ENCODE measurements at places on chromosomes 4 and X.
A peak's percentile ranks its signal among the peaks of the same experiment; 100 is the strongest.

DNA sequence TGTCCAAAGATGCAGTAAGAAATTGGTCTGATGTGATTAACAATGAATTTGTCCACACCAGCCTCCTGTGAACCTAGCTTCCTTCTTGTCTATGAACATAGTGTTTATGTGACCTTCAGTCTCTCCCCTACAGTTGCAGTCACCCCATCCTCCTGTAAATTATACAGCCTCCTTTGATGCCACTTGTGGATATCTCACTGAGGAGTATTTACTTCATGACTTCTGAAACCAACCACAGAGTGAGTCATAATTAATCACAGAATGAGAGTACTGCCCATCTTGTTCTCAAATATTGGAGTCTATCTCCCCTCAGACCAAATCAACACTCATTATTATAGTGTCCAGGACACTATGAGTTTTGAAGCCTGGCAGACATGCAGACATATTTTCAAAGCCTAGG, 27.3 kb upstream of the XAGE2 start:
- DNase-seq: no peak

- DNase-seq: no peak
These were observed 367.5 kb upstream of the CTSO start for GRCh38 chr4:156321203-156321602.

DNA sequence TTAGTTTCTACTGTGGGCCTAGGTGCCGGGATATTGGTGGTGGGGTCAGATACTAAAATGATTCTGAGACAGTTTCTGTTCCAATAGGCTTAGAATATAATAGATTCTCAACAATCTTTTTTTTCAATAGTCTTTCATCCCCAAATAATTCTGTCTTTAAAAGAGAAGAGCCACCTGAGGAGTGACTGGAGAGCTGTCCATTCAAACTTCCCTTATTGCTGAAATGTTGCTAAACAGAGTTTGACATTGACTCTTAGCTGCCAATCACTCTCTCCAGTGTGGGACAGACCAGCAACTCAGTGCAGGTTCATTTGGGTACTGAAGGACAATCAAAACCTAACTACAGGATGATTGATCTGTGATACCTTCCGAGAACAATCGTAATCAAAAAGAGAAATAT, 12.4 kb upstream of the ADH7 start:
- DNase-seq: no peak

GRCh38 chr4:73744203-73744602, 3.8 kb downstream of the CXCL8 start:
- no peak for DNase-seq

- DNase-seq: no peak
These were observed 24.1 kb upstream of the MAGEC1 start for GRCh38 chrX:141879616-141880015.

GRCh38 chr4:17512973-17513665, 1.2 kb upstream of the QDPR start:
- DNase-seq: no peak

GRCh38 chr4:86019906-86020305, 339.9 kb downstream of the MAPK10 start:
- no peak for DNase-seq

- no peak for DNase-seq
These were observed 1.9 kb downstream of the SPIN2B start for GRCh38 chrX:57119416-57119815.

DNA sequence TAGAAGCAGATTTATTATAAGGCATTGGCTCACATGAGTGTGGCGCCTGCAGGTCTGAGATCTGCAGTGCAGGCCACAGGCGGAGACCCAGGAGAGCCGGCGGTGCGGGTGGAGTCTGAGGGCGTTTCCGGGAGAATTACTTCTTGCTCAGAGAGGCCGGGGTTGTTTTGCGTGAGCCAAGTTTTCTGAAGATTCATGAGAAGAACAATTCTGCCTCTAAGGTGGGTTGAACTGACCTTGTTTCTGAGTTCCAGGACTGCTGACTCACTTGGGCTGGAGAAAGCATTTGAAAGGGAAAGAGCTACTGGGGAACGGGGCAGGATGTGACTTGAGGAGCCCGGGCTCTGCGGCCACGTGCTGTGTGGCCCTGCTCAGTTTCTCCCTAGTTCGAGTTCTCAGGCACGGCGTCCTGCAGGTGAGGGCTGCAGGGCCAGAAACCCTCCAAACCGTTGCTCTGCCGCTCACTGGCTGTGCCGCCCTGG, 36.7 kb upstream of the SORCS2 start:
- no peak for DNase-seq

DNA sequence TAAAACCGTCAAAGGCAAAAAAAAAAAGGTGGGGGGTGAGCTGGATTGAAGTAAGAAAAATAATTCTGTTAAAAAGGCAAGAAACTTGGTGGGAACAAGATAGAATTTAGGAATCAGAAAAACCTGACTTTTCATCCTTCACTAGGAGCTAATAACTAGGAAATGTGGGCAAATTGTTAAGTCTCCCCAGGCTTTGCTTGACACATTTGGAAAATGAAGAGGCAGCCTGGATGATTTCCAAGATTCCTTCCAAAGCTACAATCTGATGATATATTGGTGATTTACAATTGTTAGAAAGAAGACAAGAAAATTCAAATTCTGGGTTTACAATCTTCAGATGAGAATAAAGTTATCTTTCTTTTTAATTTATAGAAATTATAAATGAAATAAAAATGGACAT, 1062.5 kb downstream of the ADGRL3 start:
- no peak for DNase-seq

GRCh38 chrX:151904989-151905388, 7.7 kb upstream of the MAGEA4 start:
- DNase-seq: no peak

DNA sequence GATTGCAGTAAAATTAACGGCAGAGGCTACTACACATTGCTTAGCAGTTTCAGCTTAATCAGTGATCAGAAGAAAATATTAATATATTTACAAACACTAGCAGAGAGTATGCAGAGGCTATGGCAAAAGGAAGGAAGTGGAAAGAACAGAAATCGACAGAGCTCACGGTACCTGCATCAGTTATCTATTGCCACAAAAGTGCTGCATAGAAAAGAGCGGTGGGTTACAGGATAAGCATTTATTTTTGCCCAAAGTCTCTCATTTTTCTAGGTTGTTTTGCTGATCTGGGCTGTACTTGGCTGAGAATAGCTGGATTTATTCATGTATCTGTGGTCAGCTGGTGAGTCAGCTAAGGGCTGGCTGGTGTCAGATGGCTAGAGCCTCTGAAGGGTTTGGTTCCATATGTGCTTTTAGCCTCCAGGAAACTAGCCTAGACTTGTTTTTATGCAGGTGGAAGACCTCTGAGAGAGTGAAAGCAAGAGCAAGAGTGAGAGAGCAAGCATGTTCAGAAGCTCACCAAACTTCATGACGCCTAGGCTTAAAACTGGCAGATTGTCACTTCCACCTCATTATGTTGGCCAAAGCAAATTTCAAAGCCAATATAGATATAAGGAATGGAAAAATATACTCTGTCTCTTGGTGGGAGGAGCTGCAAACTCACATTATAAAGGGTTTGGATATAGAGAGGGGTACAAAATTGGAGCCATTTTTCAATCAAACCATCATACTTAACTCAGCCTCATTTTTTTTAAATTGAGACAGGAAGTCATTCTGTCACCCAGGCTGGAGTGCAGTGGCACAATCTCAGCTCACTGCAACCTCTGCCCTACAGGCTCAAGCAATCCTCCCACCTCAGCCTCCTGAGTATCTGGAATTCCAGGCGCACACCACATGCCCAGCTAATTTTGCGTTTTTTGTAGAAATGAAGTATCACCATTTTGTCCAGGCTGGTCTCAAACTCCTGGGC, 153.2 kb upstream of the RPL34 start:
- no peak for DNase-seq

DNA sequence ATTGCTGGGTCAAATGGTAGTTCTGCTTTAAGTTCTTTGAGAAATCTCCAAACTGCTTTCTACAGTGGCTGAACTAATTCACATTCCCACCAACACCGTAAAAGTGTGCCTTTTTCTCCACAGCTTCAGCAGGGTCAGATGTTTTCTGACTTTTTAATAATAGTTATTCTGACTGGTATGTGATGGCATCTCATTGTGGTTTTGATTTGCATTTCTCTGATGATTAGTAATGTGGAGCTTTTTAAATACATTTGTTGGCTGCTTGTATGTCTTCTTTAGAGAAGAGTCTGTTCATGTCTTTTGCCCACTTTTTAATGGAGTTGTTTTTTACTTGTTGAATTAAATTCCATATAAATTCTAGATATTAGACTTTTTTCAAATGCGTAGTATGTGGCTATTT, 257.5 kb upstream of the ANKRD50 start:
- no peak for DNase-seq

GRCh38 chr4:111480510-111480909, 664.7 kb upstream of the FAM241A start:
- no peak for DNase-seq

DNA sequence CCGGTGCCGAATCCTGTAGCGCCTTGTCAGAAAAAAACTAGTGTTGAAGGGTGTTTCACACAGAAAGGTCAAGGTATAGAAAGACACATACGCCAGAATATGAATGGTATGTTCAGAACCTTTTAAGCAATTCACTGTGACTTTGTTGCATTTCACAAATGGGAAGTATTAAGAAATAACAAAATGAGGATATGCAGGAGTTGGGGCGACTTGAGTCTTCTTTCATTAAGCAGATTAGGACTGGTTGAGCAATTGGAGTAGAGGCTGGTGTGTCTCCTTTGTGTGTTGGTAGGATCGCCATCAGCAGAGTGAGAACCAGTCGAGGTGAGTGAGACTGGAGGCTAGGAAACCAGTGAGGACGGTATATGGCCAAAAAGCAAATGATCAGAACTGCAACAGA, 1454.5 kb upstream of the TENM3 start:
- DNase-seq: no peak

GRCh38 chr4:8688041-8688907, 95.7 kb downstream of the CPZ start:
- no peak for DNase-seq

GRCh38 chr4:99625369-99625768, 32.3 kb downstream of the C4orf54 start:
- no peak for DNase-seq

DNA sequence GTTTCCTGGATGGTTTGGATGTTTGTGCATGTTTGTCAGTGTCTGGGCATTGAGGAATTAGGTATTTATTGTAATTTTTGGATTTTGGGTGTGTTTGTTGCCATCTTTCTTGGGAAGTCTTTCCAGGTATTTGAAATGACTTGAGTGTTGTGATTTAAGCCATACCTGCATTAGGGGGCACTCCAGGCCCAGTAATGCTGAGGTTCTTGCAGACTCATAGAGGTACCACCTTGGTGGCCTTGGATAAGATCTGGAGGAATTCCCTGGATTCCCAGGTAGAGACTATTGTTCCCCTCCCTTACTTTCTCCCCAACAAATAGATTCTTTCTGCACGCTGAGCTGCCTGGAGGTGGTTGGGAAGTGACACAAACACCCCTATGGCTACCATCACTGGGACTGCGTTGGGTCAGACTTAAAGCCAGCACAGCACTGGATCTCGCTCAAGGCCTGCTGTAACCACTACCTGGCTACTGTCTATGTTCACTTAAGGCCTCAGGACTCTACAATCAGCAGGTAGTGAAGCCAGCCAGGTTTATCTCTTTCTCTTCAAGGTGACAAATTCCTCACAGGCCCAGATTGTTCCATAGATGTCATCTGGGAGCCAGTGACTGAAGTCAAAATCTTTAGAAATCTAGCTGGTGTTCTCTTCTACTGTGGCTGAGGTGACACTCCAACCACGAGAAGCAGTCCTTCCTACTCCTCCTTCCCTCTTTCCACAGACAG, 643.6 kb downstream of the PDHA2 start:
- no peak for DNase-seq

GRCh38 chrX:133609166-133609565, 193.9 kb upstream of the GPC4 start:
- no peak for DNase-seq

DNA sequence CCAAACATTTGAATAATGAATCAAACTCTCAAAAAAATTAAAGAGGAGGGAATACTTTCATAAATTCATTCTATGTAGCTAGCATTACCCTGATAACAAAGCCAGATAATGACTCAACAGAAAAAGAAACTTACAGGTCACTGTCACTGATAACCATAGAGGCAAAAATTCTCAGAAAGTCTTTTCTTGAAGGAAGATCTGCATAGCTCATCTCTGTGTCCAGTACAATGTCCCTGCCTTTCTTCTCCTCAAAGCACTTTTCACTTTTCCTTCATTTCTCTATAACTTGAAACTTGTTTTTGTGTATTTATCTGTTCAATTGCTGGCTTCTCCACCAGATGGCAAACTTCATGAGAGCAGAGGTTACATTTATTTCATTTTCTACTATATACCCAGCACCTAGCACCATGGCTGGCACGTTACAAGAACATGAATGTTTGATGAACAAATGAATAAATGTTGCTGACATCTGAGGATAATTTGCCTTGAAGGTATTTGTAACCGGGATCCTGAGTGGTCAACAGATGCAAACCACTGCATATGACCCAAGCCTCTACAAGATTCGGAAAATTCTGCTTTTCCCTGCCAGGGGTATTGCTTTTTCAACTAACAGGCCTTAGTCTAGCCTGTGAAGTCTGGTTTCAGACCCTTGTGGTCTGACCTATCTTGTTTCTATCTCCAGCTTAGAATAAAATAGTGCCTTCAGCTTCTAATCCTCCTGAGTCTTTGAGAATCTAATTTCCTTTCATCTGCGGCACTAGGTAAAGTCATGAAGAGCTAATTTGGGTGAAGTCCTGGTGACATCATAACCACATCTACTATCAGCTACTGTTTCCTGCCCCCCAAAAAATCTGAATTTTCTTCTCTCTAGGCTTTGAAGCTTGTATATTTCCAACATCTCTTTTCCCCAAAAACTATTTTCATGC, 52.5 kb upstream of the ANTXR2 start:
- peak; percentile 43 for DNase-seq

DNA sequence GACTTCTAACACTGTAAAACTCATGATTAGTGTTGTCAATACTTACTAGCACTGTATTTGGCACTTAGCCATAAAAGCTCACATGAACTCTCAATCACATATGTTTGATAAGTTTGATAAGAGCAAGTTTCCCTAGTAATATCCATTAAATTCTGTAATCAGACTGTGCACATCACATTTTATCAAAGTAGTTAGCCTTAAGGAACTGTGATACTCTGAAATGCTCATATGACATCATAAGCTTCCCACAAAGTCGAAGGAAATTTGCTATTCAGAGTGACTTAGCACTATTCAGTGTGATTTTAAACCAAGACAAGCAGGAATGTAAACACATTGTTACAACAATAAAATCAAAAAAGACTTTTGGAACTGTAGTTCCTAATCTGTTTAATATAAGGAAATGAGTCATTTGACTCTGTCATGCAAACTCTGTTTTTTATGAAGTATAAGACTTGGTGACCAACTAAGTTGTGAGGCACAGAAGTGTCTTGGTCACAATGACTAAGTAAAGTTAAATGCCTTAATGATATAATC, 6.7 kb downstream of the SLC7A11 start:
- DNase-seq: no peak

DNA sequence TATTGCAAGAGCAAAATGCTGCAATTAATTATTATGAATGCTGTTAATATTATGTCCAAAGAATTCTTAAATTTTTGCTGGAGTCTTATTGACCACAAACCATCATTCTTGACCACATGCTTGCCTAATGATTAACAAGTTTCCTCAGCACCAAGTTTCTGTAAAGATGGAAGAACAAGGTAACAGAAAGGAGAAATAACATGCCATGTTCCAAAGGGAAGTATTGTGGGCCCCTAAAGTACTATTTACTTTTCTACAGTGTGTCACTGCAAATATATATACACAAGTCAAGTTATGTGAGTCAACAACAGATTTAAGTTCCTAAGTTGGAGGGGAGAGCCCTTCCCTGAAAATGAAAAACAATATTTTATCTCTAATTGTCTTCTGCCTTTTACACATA, 20.6 kb downstream of the FAM47E start:
- no peak for DNase-seq

Measured in GF-D8 (cell line).